Mononuclear cell (primary cell): ENCODE measurements at places on chromosomes 7 and 10. TPM values are rescaled to one million over a fixed set of nuclear protein-coding genes. Genes with fewer than 3 reads are reported as not detected.

Gene TLL2
- total RNA-seq, result not detected

Gene DMTF1
- total RNA-seq, result 129 TPM

Gene ELN
- not detected for total RNA-seq

Gene PNLIPRP2
- not detected for total RNA-seq

Gene DLX5
- not detected for total RNA-seq
